ENCODE measurements at places on chromosomes 5 and 9.

- no peak for DNase-seq
Measured at GRCh38 chr5:110402562-110402961, 323.9 kb downstream of the TMEM232 start.

DNA sequence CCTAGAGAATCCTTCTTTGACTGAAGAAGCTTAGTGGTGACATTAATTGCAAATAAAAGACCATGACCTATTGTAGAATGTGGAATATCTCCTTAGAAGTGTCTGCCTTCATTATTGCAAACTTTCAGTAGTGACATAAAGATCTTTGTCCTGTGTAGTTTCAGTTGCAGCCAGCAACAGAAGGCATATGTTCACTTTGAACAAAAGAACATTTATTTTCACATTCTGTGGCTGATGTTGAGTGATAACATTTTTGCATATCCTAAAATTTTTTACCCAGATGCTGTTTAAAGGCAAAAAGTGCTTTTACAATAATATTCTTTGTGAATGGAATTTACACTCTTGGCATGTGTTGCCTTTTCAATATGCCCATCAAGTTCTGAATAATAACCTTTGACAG, 165.9 kb downstream of the TMC1 start:
- DNase-seq = no peak

GRCh38 chr9:87547671-87548081, 50.0 kb downstream of the DAPK1 start:
- DNase-seq = no peak

DNA sequence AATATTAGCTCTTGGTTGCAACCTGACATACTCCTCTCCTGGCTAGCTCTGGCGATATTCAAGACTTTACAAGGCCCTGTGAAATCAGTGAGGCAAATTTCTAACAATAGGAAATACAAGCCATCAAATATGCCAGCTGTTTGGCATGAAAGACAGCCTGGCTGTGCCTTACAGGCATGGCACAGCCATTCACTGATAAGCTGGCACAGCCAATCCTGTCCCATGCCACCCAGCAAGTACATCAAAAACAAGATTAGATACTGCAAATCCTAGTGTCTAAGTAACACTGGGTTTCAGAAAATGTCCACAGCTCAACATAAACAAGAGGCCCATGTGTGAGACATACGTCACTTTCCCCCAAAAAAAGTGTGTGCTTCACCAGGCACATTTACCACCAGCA, 1045.8 kb upstream of the DMAC1 start:
- DNase-seq = no peak

DNA sequence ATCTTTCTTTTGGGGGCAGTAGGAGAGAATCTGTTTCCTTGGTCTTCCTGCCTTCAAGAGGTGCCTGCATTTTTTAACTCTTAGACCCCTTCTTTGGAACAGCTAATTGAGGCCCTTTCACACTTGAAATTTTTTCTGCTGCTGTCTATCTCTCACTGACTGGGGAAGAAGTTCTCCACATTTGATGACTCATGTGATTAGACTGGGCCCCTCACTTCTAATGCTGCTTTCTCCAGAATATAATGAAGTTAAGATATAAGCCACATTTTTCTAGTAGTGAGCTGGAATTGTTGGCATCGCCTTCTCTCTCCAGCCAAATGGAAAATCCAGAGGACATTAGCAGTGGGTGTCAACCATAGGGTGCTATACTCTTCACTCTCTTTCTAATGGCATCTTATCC, 12.4 kb downstream of the ZNF474 start:
- DNase-seq = no peak

- peak; percentile 51 for DNase-seq
Measured at GRCh38 chr9:96232539-96233241, 69.3 kb downstream of the HSD17B3 start.

GRCh38 chr5:95924720-95925377, 36.8 kb downstream of the ELL2 start:
- no peak for DNase-seq

GRCh38 chr5:169352901-169353300, 52.0 kb upstream of the SLIT3 start:
- no peak for DNase-seq

- DNase-seq = no peak
Measured at GRCh38 chr5:174044466-174045254, 846 bp upstream of the NSG2 start.

DNA sequence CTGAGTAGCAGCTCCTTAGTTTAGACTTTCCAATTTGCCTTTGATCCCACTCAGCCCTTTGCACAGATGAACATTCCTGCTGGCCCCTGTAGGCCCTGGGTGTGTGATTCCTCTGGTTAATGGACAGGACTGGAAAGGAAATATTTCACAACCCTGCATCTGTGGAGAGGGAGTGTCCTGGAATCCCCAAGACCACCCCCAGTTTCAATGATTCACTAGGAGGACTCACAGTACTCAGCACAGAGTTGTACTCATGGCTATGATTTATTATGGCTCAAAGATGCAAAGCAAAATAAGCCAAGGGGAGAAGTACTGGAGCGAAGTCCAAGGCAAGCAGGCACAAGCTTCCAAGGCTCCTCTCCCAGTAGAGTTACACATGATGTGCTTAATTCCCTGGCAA, 42.4 kb upstream of the TJP2 start:
- DNase-seq = no peak

DNA sequence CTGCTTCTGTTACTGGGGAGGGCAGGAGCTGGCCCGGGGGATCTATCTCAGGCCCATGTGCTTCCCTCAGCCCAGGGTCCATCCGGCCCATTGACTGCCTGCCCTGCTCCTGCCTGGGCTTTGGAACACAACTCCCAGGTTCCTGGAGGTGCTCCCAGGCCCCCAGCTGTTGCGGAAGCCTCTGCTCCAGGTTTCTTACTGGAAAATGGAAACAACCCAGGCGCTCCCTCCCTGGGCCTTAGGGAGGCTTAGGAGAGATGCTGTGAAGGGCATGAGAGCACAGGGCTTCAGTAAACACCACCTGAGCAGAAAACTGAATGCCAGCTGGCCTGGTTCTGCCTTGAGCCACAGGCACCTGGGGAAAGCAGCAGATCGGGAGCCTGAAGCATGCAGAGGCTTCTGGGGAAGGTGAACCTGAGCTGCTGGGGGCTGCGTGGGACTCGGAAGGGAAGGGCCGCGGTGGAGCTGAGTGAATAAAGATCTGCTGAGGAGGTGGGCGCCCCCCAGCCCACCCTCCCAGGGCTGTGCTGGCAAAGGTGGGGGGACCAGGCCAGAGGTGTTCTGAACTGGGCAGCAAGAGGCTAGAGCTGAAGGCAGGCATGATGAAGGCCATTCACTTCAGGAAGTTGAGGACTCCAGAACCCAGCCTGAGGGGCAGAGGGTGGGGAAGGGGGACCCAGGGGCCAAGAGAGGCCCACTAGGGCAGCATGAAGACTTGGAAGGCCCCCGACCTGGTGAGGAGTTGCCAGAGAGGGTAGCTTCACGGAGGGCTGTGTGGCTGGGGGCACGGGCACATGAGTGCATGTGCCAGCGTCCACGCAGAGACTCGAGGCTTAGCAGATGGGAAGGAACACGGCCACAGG, 64.8 kb downstream of the SHB start:
- no peak for DNase-seq

DNA sequence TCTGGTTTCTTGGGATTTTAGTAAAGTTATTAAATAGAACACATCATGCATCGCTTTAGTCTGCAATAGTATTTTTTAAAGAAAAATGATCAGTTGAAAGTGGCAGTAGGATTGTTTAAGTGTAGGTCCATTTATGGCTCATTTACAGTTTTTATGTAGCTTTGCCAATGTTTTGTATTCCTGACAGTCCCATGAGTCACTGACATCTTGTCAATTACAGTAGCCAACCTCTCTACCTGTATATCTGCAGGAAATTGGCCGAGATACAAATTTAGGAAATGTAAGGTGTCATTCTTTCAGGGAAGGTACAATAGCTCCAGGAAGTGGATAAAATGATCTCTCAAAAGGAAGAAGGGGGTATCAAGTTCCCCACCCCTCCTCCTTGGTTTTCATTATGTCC, 47.7 kb upstream of the MTAP start:
- no peak for DNase-seq

DNA sequence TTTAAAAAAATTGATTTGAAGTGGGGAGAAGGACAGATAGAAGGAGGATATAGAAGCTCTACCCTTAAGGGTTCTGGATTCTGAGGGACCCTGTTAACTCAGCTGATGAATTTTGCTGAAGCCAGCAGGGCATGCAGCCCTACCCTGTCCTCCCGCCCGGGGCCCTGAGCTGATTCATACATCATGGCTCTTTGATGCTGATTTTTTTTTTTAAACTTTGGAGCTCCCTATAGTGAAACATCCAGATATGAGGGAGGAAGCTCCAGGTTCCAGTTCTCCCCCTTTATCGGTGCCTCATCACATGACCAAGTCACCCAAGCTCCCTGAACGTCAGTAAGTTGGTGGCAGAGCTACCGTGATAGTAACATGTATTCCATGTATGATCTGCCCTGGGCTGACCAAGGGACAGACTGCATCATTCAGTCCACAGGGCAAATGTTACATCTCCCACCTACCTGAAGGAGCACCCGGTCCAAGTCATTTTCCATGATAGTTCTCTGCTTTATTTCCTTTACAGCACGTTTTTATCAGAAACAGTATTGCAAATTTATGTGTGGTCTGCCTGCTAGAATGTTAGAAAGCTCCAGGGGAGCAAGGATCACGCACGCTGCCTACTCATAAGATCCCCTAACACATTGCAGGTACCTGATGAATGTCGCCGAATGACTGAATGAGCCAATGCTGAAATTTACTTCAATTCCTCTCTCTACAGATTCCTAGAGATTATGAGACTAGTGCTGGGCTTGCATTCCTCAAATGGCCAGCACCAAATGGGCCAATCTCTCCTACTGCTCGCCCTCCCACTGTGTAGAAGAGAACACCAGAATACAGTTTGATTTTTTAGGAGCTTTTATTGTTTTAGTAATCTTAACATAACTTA, 25.9 kb downstream of the SPARC start:
- DNase-seq = no peak

DNA sequence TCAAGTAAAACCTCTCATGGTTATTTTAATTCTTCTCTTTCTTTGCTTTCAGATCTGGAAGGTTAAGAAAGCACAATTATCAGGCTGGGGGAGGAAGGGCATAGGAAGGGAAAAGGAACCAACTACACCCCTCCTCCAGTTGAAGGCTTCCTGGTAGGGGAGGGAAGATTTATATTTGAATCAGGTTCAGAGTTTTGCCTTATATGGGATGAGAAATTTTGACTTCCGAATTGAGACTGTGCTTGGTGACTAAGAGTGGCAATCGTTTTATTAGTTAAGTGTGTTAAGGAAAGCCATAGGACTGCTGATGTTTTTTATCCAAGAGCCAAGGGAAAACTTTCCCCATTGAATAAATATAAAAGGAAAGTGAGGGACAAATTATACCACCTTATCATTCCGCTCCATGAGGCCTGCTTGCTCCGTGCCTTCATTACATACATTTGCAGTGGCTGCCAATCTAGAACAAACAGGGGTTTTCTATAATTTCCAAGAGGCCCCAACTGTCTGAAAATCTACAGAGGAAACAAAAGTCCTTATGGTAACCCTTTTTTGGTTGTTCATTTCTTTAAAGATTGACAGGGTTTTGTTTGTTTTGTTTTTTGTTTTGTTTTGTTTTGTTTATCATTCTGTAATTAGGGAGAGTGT, 115.7 kb upstream of the EPB41L4A start:
- no peak for DNase-seq

GRCh38 chr9:78443946-78444345, 147.0 kb downstream of the PSAT1 start:
- DNase-seq = no peak

- DNase-seq = no peak
Measured at GRCh38 chr9:14827805-14828204, 82.4 kb downstream of the FREM1 start.

GRCh38 chr9:92607088-92607487, 62.8 kb downstream of the IPPK start:
- no peak for DNase-seq

DNA sequence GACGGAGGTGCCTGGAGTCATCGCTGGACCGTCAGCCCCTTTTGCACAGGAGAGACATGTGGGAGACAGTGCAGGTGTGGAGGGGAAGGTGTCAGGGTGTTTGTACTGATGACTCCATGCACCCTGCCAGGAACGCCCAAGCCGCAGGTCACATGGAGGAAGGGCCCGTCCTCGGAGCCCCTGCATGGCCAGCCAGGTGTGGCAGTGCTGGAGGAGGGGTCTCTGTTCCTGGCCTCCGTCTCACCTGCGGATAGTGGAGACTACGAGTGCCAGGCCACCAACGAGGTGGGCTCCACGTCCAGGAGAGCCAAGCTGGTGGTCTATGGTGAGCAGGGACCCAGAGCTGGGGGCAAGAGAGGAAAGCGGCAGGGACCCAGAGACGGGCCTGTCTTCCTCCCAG, 81.5 kb downstream of the HMCN2 start:
- DNase-seq = no peak

GRCh38 chr5:173477345-173478040, 139.0 kb downstream of the BOD1 start:
- DNase-seq = no peak

DNA sequence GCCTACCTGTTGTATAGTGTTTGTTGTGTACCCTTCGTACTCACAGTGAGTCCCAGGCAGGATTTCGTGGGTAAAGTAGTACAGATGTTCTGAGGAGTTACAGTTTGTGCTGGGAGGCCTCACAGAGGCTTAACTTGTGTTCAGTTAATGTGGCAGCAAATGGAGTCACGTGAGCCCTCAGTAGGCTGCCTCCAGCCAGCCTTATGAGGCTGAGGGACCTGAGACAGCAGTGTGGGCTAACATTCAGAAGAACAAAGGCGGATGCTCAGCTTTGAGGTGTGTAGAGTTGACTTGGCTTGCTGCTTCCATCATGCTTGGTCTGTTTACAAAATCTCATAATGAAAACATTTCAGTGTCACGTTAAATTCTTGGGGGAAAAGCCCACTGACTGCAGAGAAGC, 118.1 kb downstream of the TRIO start:
- DNase-seq = no peak

DNA sequence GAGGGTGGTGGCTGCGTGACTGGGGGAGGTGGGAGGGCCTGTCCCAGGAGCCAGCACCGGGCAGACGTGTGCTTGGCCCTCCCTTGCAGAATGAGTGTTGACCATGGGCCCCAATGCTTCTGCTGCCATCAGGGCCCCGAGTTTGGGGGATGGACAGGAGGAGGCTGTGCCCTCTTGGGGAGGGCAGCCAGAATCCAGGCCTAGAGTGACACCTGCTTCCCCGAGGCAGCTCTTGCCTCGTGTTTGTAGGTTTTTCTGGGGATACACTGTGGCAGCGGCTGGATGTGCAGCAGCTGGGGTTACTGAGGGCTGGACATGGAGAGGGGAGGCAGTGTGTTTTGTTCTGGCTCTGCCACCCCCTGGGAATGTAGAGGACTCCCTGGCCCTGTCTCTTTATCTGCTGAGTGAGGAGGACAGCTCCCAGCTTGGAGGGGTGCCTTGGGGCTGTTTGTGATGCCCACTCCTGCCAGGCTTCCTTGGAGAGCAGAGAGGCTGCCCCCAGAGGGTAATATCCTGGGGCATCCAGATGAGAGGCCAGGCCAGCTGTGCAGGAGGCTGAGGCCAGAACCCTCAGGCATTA, 22.7 kb downstream of the WNK2 start:
- no peak for DNase-seq

- DNase-seq = peak; percentile 26
Measured at GRCh38 chr9:127612939-127613582, 984 bp downstream of the STXBP1 start.
